Naive thymus-derived CD8-positive, alpha-beta T cell (primary cell): ENCODE measurements at places on chromosomes 4 and X. TPM values are rescaled to one million over a fixed set of nuclear protein-coding genes. Genes with fewer than 3 reads are reported as not detected.

Gene RNF150
- not detected for polyA plus RNA-seq

Gene HS3ST1
- not detected for polyA plus RNA-seq

Gene PRDM8
- 1.8 TPM for polyA plus RNA-seq

Gene FOXR2
- not detected for polyA plus RNA-seq

Gene SASH3
- polyA plus RNA-seq: 115 TPM

Gene IL9R
- 0.18 TPM for polyA plus RNA-seq

Gene DKK2
- polyA plus RNA-seq: not detected

Gene NAT8L
- polyA plus RNA-seq: not detected

Gene RHOXF1
- polyA plus RNA-seq: 0.85 TPM

DNA sequence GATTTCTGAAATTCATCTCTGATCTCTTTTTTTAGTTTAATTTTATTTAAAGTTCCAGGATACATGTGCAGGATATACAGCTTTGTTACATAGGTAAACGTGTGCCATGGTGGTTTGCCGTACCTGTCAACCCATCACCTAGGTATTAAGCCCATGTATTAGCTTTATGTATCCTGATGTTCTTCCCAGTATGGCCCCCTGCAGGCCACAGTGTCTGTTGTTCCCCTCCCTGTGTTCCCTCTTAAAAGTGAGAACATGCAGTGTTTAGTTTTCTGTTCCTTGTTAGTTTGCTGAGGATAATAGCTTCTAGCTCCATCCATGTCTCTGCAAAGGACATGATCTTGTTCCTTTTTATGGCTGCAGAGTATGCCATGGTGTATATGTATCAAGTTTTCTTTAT is 153.2 kb downstream of the RAPGEF2 start:
- no peak for DNase-seq

- no peak for DNase-seq
Observed at GRCh38 chr4:48490680-48491513, 845 bp downstream of the ZAR1 start.

GRCh38 chrX:132043977-132044376 is 20.9 kb downstream of the STK26 start:
- DNase-seq: no peak

DNA sequence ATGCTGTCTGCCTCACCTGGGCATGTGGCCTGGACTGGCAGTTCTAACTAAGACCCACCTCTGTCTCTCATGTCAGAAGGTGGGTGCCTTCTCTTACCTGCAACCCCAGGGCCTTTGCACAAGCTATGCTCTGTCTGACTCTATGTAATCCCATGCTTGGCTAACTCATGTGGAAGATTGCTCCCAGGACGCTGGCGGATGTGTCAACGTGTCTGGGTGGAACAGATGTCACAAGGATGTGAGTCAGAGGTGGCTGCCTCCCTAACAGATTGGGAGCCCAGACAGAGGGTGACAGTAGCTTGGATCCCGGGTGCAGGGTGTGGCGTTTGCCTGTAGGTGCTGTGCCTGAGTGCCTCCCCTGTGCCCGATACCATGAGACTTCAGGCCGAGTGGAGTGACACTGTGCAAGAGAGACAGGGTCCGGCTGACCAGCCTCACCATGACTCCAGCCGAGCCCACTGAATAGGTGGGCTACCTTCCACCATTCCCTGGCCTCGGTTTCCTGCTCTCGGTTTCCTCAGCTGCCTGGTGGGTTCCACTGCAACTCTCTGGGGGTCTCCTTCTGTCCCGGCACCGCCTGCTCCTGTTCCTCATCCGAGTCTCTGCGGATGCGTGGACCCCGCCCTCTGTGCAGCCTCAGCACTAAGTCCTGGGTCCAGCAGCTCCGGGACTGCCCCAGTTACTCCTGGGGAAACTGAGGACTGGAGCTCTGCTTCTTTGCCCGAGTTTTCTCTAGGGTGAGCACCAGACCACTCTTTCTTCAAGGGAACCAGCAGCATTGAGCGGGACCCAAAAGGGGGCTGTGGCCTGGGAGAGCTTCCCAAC is 11.0 kb downstream of the SH3BP2 start:
- no peak for DNase-seq

GRCh38 chrX:37679888-37680287 is 5.7 kb upstream of the XK start:
- no peak for DNase-seq

DNA sequence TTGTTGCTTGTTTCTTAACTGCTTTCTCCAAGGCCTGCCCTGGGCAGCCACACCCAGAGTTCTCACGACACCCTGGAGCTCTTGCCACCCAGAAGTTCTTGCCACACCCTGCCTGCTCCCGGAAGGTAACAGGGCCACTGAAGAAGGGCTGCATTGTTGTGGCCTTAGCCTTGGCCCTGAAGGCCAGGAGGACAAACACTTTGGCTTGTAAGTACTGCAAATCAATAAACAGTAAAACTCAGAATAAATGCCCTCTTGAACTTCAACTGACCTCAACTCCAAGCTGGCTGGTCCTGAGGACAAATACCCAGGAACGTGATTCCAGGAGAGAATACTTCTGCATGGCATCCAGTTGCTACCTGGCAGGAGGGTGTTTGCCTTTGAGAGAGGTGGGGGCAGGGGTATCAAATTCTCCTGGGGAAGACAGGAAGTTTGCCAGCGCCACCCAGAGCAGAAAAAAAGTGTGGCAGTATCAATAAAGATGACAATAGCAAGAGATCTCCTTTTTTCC is 54.1 kb downstream of the TLR10 start:
- DNase-seq: no peak

DNA sequence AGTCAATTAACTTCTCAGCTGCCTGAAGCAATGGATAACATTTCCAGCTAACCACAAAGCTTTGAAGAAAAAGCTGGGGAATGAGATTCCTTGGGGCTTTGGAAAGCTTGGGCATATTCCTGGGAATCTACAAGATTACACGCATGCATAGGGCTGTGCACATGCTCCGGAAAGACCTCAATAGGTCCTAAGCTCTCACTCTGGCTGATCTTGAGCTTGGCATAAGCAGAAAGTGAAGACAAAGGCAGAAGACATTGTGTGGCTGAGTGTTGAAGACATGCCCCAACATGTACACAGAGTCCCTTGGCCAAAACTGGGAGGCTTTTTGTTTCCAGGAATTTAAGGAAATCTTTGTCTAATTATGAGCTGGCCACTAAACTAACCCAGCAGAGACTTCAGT is 31.2 kb downstream of the ATG4A start:
- no peak for DNase-seq

- DNase-seq: no peak
Observed at GRCh38 chrX:15410947-15411346, 26.7 kb upstream of the VEGFD start.

DNA sequence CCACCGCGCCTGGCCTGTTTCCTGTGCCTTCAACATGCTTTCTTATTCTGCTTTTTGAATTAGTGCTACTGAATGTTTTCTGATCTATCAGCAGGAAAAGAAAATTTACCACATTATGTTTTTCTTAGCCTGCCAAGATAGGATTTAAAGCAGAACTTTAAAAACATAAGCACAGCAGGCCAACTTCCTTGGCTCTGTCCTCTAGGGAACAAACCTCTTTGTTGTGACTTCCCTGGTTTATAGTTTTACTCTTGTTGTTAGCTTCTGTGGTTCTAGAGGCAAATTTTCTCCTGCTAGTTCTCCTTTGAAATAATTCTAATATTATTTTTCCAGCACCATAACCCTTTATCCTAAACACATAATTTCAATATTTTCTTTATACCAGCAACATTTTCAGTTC is 605.1 kb downstream of the ADGRL3 start:
- DNase-seq: no peak

GRCh38 chr4:85732124-85732523 is 257.2 kb downstream of the ARHGAP24 start:
- DNase-seq: no peak

DNA sequence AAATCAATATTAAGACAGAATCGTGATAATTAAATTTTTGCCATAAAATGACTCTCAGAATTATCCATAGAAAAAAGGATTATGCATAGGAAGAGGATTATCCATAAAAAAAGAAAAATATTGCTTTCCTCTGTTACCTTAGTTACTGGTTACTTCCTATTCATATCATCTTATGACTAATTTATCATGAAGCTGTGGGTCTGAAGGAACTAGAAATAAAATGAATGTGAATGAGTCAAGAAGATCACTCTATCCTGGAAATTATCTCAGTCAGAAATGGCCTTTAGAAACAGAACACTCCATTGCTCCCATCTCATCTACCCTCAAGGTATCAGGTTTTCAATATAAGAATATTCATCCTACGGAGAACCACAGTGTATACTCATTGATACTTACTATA is 19.4 kb downstream of the RPS6KA6 start:
- no peak for DNase-seq
